ENCODE measurements at places on chromosomes 16 and 17. TPM values are rescaled to one million over a fixed set of nuclear protein-coding genes. Genes with fewer than 3 reads are reported as not detected.

GRCh38 chr16:23406546-23407240 lies 46.3 kb downstream of the COG7 start:
- DNase-seq, result no peak

- DNase-seq, result no peak
These were observed 3.6 kb upstream of the ARL4D start for GRCh38 chr17:43395165-43395564.

DNA sequence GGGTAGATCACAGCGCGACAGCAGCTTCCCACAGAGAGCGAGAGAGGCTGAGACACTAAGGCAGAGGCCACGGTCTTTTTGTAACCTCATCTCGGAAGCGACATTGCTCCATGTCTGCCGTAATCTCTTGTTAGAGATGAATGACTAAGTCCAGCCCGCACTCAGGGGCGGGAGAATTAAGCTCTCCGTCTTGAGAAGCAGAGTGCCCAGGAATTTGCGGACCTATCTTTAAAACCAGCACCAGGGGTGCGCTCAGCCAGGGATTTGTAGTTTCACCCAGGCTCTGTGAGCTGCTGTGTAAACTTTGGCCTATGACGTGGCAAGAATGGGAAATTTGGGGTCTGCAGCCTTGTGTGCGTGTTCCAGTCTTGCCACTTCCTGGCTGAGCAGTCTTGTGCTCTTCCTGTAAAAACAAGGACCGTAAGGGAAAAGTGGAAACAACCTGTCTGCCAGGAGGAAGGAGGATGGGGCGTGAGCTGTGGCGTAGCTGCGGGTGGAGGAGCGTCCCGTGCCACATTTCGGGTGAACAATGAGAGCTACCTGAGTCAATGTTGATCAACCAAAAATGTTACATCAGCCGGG lies 16.0 kb upstream of the JPH3 start:
- no peak for DNase-seq

DNA sequence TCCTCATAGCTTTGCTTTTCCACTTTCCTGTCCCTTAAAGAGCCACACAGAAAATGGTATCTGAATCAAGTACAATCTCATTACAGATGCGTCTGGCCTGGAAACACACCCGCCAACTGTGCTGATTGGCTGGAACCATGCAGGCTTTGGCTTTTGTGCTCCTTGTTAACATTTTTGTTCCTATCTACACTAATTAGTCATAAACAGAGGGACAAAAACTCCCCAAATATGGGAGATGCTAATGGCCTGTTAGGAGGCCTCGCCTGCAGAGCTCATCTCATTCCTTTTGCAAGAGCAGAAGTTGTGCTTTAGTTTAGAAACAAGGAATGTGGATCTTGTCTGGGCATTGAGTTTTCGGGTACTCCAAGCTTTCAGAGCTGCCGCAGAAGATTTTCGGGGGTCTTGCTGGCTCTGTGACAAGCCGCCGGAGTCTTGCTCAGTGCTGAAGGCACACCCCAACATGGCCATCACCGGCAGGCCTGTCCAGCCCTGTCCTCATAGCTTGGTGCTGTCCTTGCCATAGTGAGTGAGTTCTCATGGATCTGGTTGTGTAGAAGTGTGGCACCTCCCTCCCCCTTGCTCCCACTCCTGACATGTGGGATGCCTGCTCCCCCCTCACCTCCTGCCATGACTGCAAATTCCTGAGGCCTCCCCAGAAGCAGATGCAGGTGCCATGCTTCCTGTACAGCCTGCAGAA lies 69.8 kb downstream of the METRNL start:
- DNase-seq, result no peak

DNA sequence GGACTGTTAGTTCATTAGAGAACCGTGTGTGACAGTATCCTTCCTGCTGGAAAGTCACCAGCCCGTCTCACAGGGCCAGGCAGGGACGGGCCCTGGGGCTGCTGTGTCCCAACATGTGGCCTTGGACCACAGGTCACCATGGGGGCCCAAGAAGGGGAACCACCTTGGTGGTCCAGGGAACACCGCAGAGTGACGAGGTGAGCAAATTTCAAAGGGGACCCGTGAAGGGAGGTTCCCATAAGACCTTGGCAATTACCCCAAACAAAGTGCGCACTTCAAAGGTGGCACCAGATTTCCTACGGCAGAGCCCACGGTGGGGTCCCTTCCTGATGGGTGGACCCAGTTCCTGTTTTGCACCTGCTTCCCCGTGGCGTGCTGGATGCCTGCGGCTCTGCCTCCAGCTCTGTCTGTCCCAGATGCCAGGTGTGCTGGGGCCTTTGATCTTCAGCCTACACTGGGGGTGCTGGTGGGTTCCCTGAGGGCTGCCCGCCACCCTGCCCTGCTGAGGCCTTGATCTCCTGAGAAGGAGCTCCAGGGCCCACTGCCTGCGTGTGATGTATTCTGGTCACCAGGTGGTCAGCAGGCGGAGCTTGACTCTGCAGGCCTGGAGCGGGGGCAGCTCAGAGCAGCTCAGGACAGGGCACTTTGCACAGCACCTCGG lies 27.0 kb downstream of the SLC7A5 start:
- DNase-seq, result no peak

- DNase-seq, result peak; percentile 36
These were observed 111.7 kb downstream of the MAP2K6 start for GRCh38 chr17:69525920-69526841.

- DNase-seq, result no peak
These were observed 30.8 kb upstream of the CBLN1 start for GRCh38 chr16:49312389-49312985.

DNA sequence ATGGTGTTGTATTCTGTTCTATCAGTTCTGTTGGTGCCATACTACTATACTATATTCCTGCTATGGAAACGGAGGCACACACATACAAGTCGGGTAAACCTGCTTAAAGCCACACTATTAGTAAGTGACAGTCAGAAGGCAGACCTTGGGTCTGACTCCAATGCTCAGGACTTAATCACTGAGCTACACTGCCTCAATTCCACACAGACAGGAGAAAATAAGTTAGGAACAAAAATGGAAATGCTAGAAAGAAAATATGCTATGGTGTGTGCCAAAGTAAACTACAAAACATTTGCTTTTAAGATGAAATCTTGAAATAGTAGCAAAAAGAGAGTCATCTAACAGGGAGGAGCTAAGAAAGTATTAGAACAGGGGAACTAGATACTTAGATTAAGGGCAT lies 48.1 kb downstream of the MYO1D start:
- DNase-seq, result no peak

GRCh38 chr17:77737442-77738265 lies 220.8 kb upstream of the TNRC6C start:
- DNase-seq, result no peak

DNA sequence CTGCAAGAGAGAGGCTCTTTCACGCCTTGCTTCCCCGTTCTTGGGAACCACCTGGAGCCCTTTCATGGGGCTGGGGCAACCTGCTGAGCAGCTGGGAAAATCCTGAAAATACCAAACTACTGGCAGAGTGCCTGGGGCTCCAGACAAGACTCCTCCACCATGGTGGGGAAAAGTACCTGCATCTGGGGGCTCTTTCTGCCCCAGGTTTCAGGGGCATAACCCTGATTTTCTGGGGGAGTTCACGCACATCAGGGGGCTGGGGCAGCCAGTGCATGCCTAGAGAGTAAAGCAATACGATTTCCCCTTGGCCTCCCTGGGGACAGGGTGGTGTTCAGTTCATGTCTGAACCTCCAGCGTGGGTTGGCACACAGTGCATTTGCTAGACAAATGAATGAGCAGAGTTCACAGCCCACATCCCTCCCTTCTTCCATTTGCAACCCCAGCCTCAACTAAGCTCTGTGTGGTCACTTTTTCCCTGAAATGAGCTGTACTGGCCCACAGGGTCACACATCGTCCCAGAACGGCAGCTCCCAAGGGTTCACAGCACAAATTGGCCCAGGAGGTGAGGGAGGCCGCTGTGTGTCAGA lies 5.2 kb upstream of the CDC42EP4 start:
- no peak for DNase-seq

DNA sequence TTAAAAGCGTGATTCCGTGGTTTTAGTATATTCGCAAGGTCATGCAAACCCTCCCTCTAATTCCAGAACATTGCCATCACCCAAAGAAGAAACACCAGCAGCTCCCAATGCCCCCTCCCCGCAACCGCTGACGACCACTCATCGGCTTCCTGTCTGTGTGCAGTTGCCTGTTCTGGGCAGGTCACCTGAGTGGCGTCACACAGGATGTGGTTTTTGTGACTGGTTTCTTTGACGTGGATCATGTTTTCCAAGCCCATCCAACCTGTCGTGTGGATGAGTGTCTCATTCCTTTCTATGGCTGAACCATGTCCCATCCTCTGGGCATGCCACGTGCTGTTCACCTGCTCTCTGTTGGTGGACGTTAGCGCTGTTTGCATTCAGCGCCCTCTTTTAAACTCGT lies 8.2 kb upstream of the ATP2C2 start:
- DNase-seq, result no peak

GRCh38 chr17:81009136-81009535 lies 17.5 kb downstream of the CHMP6 start:
- DNase-seq, result no peak

GRCh38 chr16:48999044-48999443 lies 282.6 kb downstream of the CBLN1 start:
- DNase-seq, result no peak

GRCh38 chr17:7296189-7296861 lies 1.9 kb upstream of the YBX2 start:
- peak; percentile 87 for DNase-seq

GRCh38 chr17:82528484-82529265 lies 9.1 kb downstream of the FOXK2 start:
- DNase-seq, result no peak

- DNase-seq, result no peak
These were observed 33.5 kb downstream of the ADAM11 start for GRCh38 chr17:44792276-44792675.

DNA sequence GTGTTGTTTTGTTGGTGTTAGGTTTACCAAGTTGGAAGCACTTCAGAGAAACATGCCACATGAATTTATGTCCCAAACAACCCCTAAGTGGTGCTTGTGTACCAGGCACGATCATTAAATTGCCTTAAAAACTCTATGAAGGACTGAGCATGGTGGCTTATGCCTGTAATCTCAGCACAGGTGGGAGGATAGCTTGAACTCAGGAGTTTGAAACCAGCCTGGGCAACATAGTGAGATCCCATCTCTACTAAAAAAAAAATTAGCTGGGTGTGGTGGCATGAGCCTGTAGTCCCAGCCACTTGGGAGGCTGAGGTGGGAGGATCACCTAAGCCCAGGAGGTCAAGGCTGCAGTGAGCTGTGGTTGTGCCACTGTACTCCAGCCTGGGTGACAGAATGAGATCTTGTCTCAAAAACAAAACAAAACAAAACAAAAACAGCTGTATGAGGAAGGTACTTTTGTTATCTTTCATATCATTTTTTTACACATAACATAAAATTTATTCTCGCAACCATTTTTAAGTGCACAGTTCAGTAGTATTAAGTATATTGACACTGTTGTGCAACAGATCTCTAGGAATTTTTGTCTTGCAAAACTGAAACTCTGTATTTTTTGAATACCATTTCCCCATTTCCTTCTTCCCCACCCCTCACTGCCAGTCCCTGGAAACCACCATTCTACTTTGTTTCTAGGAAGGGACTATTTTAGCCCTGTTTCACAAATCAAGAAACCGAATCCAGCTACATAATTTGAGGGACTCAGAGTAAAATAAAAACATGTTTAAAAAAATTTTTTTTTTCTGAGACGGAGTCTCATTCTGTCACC lies 14.3 kb upstream of the RBBP6 start:
- no peak for DNase-seq

DNA sequence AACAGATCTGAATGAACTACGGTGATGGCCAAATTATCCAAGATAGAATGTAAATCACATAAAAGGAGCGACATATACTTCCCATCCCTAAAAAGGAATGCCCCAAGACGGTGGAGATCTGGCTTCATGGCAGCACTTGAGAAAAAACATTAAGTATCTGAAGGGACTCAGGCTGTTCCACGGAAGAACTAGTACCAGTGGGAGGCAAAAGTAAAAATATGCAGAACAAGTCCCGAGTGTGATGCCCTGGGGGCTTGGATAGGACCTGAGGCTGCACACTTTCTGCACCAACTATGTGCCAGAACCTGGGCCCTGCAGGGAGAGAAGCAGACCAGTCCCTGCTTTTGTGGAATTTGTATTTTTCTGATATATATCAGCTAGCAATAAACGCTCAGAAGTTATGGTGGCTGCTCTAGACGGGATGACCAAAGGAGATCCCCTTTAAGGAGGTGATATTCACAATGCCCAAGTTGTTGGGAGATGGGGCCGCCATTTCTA lies 539 bp upstream of the CKLF start:
- DNase-seq, result no peak

DNA sequence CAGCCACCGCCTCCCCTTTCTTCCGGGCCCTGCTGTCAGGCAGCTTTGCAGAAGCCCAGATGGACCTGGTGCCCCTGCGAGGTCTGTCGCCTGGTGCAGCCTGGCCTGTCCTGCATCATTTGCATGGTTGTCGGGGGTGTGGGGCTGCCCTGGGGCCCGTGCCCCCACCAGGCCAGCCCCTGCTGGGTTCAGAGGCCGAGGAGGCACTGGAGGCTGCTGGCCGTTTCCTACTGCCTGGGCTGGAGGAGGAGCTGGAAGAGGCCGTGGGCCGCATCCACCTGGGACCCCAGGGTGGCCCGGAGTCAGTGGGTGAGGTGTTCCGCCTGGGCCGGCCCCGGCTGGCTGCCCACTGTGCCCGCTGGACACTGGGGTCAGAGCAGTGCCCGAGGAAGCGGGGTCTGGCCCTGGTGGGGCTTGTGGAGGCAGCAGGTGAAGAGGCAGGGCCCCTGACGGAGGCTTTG lies 5.5 kb upstream of the TGFB1I1 start:
- no peak for DNase-seq

DNA sequence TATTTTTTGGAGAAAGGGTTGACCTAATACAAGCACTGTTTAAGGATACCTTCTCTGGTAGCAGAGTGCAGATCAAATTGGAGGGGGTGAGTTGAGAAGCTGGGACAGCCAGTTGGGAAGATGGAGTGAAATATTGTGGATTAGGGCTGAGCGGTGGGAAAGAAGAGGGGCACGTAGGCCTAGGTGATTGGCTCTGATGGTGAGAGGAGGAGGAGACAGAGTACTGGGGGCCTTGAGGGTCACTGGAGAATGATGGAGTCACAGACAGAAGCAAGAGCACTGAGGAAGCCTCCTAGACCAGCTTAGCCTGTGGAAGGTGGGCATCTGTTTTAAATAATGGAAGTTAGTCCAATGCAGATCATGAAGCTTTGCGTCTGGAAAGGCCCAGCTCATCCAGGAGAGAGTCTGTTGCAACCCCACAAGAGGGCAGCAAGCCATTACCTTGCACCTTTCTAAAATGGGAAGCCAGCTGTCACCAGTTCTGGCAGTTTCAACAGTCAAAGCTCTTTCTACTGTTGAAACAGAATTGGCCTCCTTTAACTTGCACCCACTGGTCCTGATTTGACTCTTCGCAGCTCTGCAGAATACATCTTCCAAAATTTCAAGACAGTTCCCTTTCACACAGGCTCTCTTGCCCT lies 11.8 kb downstream of the SLC9A5 start:
- DNase-seq, result no peak

GRCh38 chr17:72406498-72406897 lies 285.7 kb downstream of the SOX9 start:
- DNase-seq, result no peak

The SDR42E1 gene
- not detected for total RNA-seq

The AKAP10 gene
- total RNA-seq, result 27.1 TPM

The TEX19 gene
- 0.23 TPM for total RNA-seq

The ZACN gene
- total RNA-seq, result not detected

The IGF2BP1 gene
- total RNA-seq, result 536 TPM

The MINK1 gene
- total RNA-seq, result 76.6 TPM
